ENCODE measurements at places on chromosomes 11 and 22.

DNA sequence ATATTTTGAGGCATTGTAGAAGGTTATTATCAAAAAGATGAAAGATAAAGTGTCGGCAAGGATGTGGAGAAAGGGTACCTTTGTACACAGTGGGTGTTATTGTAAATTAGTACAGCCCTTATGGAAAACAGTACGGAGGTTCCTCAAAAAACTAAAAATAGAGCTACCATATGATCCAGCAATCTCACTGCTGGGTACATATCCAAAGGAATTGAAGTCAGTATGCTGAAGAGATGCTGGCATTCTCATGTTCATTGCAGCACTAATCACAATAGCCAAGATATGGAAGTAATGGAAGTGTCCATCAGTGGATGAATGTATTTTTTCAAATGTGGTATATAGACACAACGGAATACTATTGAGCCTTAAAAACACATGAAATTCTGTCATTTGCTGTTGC, 15.1 kb upstream of the MTMR3 start:
- no peak for DNase-seq

DNA sequence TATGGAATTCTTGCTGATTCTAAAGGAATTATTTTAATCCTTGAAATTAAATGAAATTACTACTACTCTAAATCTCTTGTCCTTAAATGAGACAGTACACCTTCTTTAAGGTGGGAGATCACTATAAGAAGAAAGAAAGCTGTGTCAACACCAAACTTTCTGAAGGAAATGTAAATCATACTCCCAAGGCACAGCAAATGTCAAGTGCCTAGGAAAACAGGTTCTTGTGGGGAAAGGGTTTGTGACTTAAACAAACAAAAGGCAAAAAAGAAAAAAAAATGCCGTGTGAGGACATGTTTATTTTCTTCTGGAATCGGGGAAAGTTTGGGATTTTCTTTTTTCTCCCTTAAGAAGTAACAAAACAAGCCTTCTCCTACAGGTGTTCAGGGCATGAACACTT, 745.1 kb downstream of the DLG2 start:
- no peak for DNase-seq

DNA sequence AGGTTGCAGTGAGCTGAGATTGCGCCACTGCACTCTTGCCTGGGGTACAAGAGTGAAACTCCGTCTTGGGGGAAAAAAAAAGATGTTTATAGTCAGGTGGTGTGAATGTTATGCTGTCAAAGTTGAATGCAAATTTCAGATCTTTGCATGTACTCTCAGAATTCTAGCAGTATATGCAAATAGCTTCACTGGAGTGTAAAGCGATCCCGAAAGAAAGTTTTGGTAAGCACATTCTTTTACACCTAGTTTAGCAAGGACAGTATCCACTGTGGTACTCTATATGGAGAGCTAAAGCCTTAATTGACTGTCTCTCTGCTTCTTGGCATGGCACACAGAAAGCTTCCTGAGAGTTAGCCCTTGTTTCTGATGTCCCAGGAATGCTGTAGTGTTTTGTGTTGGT, 4.0 kb downstream of the JAM3 start:
- DNase-seq: no peak

DNA sequence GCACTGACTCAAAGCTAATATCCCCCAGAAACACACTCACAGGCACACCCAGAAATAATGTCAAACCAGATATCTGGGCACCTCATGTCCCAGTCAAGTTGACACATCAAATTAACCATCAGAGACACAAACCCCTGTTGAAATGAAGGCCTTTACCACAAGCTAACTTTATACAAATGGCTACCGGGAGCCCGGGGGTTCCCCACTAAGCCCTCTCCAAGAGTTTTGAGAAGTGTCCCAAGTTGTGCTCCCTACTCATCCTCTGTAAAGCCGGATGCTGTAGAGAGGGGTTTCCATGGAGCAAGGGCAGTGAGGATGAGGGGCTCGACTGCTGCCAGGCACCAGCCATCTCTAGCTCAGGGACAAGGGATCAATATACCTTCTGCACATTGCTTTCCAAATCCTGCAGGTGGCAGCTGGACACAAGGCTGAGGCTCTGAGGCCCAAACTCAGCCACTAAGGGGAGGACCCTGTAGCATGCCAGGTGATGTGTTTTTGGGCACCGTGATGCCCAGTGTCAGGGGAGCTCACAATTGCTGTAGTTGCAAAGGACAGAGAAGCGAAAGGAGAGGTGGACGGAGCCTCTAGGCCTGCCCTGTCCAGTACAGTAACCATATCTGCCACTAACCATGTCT, 145.7 kb downstream of the TTC17 start:
- DNase-seq: no peak

DNA sequence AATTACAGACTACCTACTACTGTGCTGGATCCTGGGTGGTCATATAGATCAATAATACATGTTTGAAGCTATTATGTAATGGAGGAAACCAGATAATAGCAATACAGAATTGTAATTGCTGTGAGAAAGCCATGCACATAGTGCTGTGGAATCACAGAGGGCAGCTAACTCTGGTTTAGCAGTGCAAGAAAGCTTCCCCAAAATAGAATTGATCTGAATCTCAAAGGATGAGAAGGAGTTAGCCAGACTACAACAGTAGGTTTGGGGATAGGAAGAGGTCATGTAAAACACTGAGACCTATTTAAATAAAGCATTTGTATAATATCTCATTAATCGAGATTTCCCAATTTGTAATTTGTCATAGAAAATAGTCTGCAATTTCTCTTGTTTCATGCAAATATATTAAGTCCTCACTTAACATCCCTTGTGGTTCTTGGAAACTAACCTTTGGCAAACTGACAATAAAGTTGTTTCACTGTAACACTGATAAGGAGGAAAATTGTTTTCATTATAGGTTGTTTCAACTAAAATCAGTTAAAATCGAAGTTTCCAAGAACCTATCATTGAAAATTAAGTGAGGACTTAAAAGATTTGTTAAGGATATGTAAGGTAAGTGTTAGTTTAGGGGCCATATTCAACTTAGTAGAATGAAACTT, 7.6 kb downstream of the C11orf58 start:
- no peak for DNase-seq

- no peak for DNase-seq
Observed at GRCh38 chr11:126290887-126291286, 8.0 kb downstream of the TIRAP start.

DNA sequence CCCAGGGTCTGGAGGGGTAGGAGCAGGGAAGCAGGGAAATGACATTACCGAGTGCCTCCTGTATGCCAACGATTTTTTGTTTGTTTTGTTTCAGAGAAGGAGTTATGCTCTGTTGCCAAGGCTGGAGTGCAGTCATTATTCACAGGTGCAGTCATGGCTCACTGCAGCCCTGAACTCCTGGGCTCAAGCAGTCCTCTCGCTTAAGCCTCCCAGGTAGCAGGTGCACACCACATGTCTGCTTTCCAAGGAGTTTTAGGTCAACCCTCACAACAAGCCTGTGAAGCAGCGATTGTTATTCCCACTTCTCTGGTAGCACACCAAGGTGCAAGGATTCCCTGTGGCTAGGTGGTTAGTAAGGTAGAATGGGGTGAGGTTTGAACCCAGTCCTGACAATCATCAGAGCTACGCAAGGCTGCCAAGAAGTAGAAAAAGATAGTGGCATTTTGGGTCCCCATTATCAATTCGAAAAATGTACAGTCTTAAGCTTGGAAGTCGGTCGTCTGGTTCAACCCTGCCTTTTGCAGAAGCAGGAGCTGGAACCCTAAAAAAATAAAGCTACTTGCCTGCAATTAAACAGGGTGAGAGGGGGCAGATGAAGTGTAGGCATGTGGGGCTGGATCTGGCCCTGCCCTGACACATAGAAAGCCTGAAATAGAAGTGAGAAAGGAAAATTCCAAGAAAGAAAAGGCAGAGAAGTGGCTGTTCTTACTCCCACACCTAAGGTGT, 9.1 kb downstream of the UCP3 start:
- DNase-seq: no peak

DNA sequence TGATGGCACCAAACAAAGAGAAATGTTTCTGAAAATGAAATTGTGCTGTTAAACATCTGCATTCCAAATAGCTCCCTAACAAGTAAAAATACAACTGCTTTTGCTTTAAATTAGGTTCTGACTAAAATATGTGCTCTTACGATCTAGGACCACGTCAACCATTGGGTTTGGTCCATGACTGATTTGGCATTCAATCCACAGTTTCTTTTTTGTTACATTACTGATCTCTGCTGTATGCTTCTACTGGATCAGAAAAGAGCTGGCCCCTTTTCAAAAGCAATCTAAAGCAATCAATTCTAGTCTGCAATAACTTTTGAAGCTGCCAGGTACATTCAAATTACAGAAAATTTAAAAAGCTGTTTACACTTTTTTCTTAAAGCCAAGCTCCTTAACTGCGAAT, 1047.1 kb upstream of the CCDC90B start:
- no peak for DNase-seq

DNA sequence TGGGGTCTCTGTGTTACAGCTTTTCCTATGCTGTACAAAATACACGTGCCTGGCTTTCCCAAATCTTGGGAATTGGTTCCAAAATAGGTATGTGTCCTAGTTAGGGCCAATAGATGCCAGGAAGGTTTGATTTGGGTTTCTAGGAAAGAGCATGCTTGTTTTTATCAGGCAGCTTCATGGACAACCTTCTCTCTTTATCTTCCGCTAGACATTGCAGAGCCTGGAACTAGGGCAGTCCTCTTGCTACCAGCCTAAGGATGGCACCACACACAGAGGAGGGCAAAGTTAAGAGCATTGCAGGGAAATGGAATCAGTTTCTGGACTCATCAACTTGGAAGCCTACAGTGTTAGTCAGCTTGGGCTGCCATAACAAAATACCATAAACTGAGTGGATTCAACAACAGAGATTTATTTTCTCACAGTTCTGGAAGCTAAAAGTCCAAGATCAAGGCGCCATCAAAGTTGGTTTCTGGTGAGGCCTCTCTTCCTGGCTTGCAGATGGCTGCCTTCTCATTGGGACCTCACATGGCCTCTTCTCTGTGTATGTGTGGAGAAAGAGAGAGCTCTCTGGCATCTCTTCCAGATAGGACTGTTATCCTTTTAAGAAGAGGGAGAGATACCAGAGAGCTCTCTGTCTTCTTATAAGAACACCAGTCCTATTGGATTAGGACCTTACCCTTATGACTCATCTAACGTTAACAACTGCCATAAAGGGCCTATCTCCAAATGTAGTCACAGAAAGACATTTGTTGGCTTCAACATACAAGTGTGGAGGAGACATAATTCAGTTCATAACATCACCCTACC, 27.3 kb upstream of the CREB3L1 start:
- DNase-seq: no peak

DNA sequence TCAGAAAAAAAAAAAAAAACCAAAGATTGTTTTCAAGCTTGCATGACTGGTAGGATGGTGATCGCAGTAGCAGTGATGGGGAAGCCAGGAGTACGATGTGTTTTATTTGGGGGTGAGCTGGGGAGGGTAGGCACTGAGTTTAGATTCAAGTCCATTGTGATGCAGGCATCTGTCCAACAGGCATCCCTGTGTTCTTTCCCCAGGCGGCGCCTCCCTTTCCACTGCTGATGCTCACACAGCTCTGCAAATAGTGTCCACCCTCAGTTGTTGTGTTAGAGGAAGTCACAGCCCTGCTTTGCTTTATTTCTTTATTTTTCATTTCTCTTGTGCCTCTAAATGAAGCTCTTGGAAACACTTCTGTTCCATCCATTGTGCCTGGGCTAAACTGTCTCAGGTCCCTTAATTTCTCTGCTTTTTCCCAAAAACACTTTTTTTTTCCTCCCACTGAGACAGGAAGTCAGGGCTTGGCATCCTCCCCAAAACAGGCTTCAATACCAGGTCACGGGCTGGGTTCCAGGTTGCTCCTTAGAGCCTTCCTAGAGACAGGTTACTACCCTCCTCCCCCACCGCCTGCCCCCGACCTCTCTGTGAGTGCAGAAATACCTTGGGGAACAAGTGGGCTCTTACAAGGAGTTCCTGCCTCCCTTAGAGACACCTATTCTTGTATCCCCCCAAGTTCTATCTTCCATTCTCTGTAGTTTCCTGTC, 38.6 kb upstream of the HSPA8 start:
- no peak for DNase-seq

GRCh38 chr11:125871391-125872137, 15.9 kb upstream of the HYLS1 start:
- no peak for DNase-seq

GRCh38 chr11:67548555-67549110, 25.4 kb upstream of the CABP2 start:
- no peak for DNase-seq

DNA sequence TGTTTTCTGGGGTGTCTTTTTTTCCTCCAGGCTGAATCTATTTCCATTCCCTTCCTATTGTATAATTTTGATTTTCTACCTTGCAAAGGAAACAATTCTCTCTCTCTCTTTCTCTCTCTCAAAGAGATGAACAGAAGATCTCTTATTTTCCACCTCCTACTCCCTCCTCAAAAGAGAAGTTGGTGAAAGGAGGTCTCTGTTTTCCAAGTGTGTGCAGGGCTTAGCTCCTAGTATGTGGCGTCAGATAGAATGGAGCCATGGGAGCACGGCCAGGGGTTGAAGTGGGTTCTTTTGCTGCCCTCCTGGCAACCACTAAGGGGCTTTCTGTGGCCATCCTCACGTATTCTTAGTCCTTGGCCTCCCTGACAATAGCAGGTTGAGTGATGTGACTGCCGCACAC, 480 bp downstream of the TRIM34 start:
- DNase-seq: no peak

- DNase-seq: no peak
Observed at GRCh38 chr11:125299061-125299615, 134.6 kb downstream of the PKNOX2 start.

DNA sequence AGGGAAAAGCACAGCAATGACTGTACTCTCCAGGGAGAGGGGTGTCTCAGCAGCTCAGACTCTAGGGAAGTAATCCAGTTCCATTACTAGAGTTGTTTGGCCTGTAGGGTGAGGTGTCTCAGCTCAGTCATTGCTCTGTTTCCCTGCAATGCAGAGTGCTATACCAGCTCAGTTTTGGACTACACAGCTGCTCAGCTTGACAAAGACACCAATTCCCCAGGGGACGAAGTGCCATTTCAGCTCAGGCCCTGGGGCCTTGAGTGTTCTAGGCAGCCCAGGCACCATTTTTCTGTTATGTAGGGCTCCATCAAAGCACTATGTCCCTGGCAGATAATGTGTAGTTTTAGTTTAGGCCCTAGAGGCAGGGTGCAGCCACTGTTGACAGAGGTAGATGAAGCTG, 18.2 kb downstream of the CALCB start:
- DNase-seq: no peak

GRCh38 chr11:92793189-92793588, 176.3 kb upstream of the MTNR1B start:
- DNase-seq: no peak

DNA sequence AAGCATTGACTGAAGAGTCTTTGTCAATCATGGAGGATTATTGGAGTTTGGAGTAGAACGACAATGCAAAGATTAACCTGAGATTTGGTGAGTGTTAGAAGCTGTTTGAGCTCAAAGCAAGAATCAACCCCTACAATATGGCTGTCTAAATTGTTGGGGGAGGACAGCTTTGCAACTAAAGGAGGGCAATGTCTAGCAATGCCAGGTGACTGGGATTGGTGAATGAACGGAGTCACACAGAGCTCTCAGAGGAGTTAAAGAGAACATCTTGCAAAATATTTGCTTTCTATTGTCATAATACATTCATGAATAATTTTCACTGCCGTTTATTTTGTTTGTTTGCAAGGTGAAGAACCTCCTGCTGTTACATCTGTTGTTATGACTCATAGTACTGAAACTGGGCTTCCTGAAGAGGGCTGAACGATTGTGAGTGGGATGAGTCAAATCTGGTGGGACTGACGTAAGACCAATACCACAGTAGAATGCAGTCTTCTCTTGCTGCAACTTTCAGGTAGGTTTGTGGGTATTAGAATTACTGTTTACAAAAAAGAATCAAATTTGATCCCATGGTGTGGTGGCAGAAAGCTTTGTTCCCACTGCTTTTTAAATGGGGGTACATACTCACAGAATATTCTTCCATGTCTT, 281.9 kb downstream of the CADM1 start:
- peak; percentile 56 for DNase-seq

All from GM04503 (cell line).